ENCODE measurements at places on chromosomes 2 and 18.

GRCh38 chr2:218990612-218991011 is 2.6 kb downstream of the CRYBA2 start:
- no peak for DNase-seq

DNA sequence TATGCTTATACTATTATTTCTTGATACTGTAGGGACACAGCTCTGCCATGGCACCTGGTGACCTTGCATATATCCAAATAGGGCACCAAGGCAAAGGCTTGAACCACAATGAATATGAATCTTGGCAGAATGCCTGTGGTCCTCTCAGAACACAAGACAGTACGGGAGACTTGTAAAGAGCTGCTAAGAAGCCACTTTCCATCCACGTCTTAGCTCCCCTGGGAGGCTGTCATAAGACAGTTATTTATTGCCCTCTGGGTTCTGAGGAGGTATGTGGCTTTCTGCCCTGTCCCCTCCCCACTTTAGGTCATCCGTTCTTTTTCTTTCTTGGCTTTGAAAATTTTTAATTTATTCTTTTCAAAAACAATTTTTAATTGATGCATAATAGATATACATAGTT is 29.8 kb upstream of the MRPL33 start:
- DNase-seq, result no peak

- no peak for DNase-seq
These were observed 217.4 kb downstream of the KCNE4 start for GRCh38 chr2:223269386-223269785.

DNA sequence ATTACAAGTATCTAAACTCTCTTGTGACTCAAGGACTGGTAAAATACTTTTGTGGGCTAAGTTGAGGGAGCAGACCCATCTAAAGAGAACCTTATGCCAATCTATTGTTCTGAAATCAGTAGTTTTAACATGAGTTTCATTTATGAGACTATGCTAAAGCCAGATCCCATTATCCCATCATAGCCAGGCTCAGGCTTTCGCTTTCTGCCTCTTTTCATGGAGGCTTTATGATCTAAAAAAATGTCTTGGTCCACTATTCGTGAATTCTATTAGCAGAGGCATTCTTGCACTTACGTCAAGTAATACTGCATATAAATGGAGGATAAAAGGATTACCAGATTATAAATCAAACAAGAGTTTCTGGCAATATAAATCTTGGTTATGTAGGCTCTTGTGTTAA is 1636.9 kb upstream of the ACVR2A start:
- DNase-seq, result no peak

DNA sequence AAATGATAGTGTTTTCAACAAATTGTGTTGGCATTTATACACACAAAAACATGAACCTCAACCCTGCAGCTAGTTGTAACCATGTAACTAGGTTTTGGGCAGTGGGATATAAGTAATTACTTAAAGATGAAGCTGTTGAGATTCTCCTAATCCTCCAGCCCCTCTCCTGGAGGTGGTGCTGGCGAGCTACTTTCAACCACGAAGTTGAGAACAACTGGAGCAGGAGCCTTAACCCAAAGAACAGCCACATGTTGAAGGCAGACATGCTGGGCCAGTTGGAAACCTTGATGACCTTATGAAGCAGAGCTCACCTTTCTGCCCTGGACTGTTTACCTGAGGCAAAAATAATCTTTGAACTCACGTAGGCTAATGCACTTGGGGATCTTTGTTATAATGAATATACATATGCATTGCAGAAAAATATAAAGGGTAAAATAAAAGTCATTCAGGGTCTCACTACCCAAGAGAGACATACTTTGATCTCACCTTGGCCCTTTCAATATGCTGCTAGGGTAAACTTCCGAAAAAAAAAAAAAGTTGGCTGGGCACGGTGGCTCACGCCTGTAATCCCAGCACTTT is 89.6 kb upstream of the NPAS2 start:
- no peak for DNase-seq

DNA sequence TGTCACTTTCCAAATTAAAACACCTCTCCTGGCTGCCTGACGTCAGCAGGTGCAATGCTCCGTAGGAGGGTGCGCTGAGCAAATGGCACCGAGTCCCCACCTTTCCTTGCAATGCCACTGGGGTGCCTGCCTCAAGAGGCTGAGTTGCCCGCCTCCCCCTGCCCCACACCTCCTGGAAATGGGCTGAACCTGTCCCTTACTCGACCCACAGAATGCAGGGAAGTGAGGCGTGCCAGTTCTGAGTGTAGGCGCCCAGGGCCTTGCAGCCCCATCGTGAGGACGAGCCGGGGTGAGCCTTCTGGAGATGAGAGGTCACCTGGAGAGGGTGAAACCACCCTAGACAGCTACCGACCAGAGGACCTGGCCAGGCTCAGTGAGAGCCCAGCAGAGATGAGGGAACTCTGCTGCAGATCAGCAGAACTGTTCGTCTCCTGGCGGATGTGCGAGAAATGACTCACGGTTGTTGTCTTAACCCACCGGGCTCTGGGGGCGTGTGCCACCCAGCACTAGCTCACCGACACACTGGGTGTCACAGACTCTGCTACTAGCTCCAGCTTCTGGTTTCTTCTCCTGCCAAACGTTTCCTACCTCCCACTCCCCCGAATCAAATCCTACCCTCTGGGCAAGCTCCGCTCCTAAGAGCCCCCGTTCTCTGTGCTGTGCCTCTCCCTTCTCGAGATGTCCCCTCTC is 168.7 kb upstream of the HDAC4 start:
- no peak for DNase-seq

GRCh38 chr2:212901604-212902275 is 249.7 kb downstream of the IKZF2 start:
- DNase-seq, result no peak

- no peak for DNase-seq
These were observed 40.5 kb downstream of the NDUFA10 start for GRCh38 chr2:239984421-239985194.

DNA sequence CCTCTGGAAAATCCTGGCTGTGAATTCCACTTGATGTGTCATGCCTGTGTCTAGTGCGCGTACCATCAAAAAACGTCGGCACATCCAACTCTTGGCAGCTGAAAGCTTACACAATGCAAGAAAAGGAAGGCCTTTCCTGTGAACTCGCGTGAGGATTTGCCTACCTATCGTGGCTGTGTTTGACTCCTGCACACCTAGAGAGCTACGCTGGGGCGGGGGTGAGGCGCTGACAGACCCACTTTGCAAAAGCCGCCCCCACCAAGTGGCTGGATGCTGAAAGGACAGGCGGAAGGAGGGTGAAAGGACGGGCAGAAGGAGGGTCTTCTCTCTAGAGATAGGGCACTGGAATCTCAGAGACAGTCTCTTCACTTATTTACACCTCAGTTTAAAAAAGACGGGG is 270.1 kb downstream of the EIPR1 start:
- no peak for DNase-seq

DNA sequence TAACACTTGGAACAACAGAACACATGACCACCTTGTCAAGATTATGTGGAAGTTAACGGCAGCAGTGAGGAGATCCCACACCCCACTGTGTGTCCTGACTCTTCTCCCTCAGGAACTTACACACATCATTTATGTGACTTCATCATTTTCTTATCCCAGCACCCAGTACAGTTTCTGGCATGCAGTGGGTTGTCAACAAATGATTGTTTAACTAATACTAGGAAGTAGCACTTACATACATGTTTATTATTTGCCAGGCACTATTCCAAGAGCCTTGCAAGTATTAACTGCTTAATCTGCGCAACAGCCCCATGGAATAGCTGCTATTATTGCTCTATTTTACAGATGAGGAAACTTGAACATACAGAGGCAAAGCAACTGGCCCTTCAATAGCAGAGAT is 391.5 kb downstream of the TXNL1 start:
- no peak for DNase-seq

- DNase-seq, result no peak
These were observed 640.1 kb upstream of the FSHR start for GRCh38 chr2:49794396-49794795.

DNA sequence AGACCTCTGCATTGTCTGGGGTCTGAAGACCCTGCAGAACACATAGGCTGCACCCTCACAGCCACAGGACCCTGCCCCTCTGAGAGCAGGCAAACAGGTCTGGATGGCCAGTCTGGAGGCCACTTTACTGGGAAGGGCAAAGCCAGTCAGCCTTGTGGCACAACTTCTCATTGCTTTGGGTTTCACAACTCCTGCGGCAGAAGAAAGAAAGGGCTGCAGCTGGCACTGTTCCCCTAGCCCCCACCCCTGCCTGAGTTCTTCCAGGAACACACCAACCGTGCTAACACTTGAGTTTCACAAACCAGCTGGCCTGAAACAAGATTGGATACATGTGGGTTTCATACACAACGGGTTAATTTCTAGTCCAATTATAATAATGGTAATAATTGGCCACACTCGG is 276.5 kb upstream of the MGAT5 start:
- no peak for DNase-seq

DNA sequence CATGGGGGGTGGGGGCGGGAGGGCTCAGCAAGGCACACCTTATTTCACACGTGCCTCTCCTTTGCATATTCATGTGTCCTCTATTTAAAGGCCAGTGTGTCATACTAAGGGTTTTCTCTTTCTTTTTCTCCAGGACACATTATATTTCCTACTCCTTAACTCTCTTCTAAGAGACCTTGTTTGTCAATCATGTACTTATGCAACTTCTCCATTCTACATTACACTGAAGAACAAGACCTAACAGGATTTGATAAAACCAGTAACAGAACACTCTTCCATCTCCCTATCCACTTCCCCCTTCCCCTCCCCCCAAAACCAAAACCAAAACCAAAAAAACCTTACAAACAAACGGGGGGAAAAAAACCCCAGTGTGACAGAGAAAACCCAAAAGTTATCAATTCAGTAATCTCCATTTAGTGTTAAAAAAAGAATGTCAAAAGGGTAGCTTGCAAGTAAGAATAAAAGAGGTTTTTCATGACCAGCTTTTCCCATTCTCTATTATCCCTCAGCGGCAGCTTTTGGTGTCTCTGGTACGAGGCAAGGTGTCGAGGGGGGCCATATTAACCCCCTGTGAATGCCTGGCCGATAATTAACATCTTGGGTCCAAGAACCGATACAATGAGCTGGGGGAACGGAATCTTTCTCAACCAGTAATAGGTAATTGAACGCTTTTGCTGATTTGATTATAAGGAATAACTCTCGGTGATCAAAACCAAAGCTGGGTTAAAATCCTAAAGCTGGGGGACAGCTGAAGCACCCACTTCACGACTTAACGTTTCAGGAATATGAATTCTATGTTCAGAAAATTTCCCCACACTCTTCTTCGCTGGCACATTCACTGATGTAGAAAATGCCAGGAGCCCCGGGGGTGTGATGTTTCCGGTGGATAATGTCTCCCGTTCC is 191.0 kb upstream of the TCF4 start:
- DNase-seq, result no peak

DNA sequence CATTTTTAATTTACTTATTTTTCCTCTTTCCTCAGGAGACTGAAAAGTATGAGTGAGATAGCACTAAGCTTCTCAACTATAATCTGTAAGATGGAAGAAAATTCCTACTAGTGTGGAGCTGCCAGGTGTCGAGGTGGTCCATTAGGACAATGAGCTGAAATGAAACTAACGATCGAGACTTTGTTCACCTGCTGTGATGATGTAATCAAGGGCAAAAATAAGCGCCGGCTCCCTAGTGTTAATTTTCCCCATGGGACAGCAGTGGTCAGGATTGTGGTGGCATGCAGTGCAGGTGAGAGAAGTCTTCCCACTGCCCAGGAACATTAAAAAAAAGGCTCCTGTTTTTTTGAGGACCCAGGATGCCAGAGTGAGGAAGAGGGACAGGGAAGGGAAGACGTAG is 859.1 kb upstream of the GCFC2 start:
- DNase-seq, result no peak

DNA sequence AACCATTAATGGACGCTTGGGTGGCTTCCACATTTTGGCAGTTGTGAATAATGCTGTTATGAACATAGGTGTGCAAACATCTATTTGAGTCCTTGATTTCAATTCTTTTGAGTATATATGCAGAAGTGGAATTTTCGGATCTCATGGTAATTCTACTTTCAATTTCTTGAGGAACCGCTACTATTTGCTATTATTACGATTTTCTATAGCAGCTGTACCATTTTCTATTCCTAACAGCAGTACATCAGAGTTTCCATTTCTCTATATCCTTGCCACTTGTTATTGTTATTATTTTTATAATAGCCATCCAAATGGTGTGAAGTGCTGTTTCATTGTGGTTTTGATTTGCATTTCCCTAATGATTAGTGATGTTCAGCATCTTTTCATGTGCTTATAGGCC is 69.5 kb downstream of the KIF5C start:
- no peak for DNase-seq

DNA sequence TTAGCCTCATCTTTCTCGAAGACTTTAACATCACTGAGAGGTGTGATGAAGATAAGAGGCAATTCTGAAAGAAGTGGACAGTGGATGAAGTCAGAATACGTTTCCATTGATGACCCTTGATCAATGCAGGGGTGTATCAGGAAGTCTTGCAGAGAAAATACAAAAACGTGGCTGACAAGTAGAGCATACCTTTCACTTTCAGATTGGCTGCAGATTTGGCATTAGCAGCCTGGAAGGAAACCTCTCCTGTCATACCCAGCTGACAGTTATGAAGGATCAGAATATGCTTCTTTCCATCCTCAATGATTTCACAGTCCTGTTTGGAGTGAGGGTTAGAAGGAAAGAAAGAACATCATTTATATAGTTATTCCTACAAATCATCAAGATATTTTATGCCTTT is 152.5 kb downstream of the PLEKHA3 start:
- DNase-seq, result no peak

- DNase-seq, result no peak
These were observed 153.8 kb downstream of the ASB1 start for GRCh38 chr2:238580486-238580885.

DNA sequence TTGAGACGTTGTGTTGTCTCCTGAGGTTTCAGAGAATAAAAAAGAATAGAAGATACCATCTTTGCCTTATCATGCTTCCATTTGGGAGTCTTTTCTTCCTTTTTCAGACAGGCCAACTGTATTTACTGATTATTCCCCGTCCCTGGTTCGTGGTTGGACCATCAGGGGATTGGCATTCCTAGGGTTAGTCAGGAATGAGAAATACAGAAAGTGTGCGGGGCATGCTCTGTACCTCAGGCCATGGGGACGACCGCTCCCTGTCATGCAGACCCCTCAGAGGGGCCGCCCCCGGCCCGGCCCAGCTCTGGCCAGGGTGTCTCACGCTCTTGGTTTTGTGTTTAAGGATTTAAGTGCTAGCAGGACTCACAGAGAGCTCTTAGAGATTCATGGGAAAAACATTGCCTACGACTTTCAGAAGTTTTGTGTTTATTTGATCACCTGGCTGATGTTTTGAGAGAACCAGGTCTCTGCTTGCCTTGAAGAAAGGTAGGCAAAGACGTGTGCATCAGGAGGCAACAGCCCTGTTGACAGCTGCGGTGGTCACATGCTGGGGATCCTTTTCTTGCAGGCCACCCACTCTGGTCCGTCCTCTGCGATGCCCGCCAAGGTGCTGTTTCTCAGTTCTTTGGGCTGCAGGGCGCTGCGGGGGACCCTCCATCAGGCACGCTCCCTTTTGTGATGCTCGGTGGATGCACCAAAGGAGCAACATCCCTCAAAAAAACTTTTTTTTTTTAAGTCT is 317.8 kb downstream of the AGAP1 start:
- DNase-seq, result no peak

GRCh38 chr2:176388861-176389260 is 119.6 kb downstream of the MTX2 start:
- no peak for DNase-seq

GRCh38 chr2:186913870-186914269 is 64.9 kb upstream of the ZSWIM2 start:
- no peak for DNase-seq

GRCh38 chr2:145744541-145745386 is 1224.8 kb upstream of the ZEB2 start:
- no peak for DNase-seq

Measured in stimulated activated CD8-positive, alpha-beta memory T cell treated with anti-CD3 and anti-CD28 coated beads, Interleukin-7, amount 100 ng/mL, for 48 hours (primary cell).